ENCODE measurements at places on chromosomes 3 and 15. TPM values are rescaled to one million over a fixed set of nuclear protein-coding genes. Genes with fewer than 3 reads are reported as not detected.

DNA sequence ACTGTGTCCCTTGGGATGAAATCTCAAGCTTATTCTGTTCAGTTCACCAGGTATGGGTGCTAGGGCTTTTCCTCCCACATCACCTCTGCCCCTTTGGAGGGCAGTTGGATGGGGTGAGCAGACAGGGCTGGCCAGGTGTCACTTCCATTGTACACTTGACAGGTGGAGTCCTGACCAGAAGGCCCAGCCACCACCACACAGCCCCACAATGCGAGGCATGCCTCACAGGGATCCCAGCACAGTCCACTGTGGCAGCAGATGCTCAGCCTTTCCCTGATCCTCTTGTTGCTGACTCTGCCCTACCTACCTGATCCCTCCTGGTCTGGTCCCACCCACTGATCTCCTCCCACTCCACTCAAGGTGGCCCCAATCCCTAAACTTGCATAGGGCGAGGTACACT lies 88.2 kb downstream of the ANP32A start:
- no peaks in the 10 kb centered on the region for H3K36me3 ChIP-seq
- DNase-seq = no peak
- no peak overlapping the region for H3K27ac ChIP-seq
- H3K27me3 ChIP-seq = peaks cover 15% of the 10 kb centered on the region
- H3K4me3 ChIP-seq = no peak overlapping the region

DNA sequence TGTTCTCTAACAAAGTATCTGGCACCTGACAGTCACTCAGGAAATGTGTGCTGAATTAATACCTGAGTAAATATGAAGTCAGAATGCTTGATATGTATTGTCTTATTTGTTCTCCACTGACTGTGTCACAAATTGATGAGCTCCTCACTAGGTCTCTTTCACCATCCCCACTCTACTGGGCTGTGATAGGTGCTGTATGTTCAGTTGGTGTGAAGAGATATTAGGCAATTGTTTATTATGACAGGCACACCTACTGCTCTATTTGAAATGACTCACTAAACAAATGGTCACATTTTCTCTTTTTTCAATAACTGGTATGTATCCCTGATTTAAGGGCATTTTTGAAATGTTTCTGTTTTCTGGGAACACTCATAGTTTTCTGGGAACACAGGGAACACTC lies 25.2 kb upstream of the CCDC39 start:
- no peaks in the 10 kb centered on the region for H3K27me3 ChIP-seq
- no peaks in the 10 kb centered on the region for H3K4me1 ChIP-seq
- no peaks in the 10 kb centered on the region for H3K36me3 ChIP-seq
- no peak for DNase-seq
- H3K27ac ChIP-seq = no peak overlapping the region

- H3K27me3 ChIP-seq = peaks cover 31% of the 10 kb centered on the region
- peak; percentile 96 for DNase-seq
- H3K36me3 ChIP-seq = no peaks in the 10 kb centered on the region
- peak overlapping the region; percentile 81 for H3K27ac ChIP-seq
- no peak overlapping the region for H3K4me3 ChIP-seq
Measured at GRCh38 chr15:38817427-38818156, 253.0 kb upstream of the RASGRP1 start.

DNA sequence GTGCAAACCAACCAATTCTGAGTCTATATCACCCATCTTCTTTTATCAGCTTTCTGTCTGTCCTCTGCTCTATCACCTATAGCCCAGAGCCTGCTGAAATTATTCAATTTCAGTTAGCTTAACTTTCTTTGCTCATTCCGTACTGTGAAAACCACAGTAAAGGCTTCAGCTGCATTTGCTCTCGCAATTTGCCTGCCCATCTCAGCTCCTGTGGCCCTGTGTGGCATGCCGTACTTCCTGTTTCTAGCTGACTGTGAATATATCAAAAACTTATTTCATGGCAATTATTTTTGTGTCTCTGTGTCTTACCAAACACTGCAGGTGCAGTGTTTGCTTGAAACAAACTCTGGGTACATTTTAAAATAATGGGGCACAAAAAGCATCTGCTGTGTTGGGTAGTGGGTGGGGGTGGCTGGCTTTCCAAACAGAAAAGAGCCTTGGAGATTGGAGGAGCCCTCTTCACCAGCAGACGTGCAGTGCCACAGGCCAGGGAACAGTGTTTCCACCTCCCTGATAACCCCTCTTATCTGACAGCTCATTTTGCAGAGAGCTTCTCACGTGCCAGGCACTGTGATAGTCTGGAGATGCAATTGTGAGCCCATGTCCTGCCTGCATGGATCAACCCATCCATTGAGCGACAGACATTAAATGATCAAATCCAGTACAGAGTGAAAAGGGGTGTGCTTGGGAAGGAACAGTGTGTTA lies 45.2 kb downstream of the GASK1A start:
- no peak for DNase-seq
- H3K27me3 ChIP-seq = no peaks in the 10 kb centered on the region
- H3K27ac ChIP-seq = no peak overlapping the region
- no peak overlapping the region for H3K4me3 ChIP-seq

- no peaks in the 10 kb centered on the region for H3K27me3 ChIP-seq
- no peak for DNase-seq
- H3K27ac ChIP-seq = no peak overlapping the region
- H3K4me1 ChIP-seq = peaks cover 51% of the 10 kb centered on the region
- H3K36me3 ChIP-seq = no peaks in the 10 kb centered on the region
Measured at GRCh38 chr15:36495456-36495991, 83.9 kb upstream of the CDIN1 start.

- peak overlapping the region; percentile 53 for H3K27ac ChIP-seq
- peaks cover 14% of the 10 kb centered on the region for H3K27me3 ChIP-seq
- DNase-seq = no peak
- peaks cover 7% of the 10 kb centered on the region for H3K4me1 ChIP-seq
- H3K36me3 ChIP-seq = peaks cover 1% of the 10 kb centered on the region
Measured at GRCh38 chr3:126538966-126539365, 15.0 kb downstream of the CHST13 start.

DNA sequence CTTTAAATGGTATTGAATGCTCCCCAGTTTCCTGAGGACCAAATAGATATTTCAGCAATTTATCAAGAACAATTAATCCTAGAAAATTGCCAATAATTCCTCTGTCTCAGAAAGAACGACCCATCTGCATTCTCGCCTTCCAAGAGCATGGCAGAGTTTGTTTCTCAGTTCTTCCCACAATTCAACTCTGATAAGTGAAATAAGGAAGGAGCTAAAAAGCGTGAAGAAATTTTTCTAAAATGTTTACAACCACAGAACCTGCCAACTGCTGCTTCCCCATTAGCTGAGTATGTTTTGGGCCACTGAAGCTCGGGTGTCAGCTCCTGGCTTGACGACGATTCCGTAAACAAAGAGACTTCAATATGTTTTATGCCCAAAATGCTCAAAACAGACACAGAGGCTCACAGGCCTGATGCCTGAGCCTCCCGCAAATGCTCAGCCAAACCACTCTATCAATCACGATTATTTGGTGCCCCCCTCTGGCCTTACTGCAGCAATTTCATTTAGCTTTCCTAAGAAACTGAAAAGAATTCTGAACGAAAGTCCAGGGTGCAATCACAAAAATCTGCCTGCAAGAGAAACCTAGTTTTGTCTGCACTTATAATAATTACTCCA lies 259.2 kb upstream of the CCDC54 start:
- peaks cover 3% of the 10 kb centered on the region for H3K36me3 ChIP-seq
- DNase-seq = no peak
- no peak overlapping the region for H3K27ac ChIP-seq
- H3K4me1 ChIP-seq = peaks cover 17% of the 10 kb centered on the region
- peaks cover 6% of the 10 kb centered on the region for H3K27me3 ChIP-seq
- H3K4me3 ChIP-seq = no peak overlapping the region

The TM4SF18 gene
- 0.36 TPM for total RNA-seq

The HHATL gene
- total RNA-seq = not detected

The TUSC7 gene
- not detected for total RNA-seq

The NR2E3 gene
- not detected for total RNA-seq

The IL17RC gene
- 13.4 TPM for total RNA-seq

The SLC25A20 gene
- total RNA-seq = 14.2 TPM
